ENCODE measurements at places on chromosomes 1 and 21.

DNA sequence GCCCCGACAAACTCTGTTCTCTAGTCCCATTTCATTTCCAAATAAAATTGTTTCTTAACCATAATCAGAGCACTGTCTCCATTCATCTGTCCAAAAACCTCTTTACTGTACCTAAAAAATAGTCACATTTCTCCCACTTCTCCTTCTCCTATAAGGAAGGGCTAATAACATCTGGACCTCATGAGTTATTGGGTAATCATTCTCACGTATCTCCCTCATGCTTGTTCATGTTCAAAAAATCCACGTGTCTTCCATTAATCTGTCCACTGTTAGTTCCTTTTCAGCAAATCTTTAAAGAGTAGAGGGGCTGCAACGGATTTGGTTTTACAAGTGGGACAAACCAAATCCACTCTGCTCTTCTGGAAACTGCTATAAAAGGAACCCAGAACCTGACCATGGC lies 1418.8 kb downstream of the MRPL39 start:
- no peak for DNase-seq

GRCh38 chr21:34923202-34923601 lies 125.9 kb downstream of the RUNX1 start:
- DNase-seq = no peak

DNA sequence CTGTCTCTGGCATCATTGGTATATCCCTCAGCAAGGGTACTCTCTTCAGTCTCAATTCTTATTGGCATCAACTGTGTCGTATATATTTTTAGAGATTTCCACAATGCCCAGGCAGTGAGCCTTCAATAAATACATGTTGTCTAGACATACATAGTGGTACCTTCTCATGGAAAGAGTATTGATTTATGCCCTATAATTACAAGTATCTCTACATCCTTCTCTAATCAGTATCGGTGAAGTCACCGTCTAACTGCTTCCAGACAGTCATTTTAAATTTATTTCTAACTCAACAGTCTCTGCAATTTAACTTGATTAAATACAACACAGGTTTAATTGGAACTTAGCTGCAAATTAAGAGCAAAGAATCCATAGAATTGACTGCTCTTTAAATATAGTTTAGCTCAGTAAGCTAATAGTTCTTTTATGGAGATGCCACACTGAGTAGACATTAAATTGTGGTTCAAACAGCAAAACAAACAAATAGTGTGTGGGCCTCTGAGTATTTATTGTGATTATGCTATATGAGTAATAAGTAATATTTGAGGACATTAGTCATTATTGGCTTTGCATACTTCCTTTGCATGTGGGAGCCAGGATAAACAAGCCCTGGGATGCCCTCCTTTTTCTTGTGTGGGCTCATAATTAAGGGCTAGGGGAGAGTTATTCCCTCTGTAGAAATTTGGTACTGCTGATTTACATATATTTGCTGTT lies 126.9 kb upstream of the DUSP10 start:
- DNase-seq = no peak

GRCh38 chr1:223761411-223761810 lies 49.1 kb downstream of the CAPN2 start:
- no peak for DNase-seq

- DNase-seq = no peak
These were observed 23.8 kb downstream of the CR1 start for GRCh38 chr1:207519505-207520399.

DNA sequence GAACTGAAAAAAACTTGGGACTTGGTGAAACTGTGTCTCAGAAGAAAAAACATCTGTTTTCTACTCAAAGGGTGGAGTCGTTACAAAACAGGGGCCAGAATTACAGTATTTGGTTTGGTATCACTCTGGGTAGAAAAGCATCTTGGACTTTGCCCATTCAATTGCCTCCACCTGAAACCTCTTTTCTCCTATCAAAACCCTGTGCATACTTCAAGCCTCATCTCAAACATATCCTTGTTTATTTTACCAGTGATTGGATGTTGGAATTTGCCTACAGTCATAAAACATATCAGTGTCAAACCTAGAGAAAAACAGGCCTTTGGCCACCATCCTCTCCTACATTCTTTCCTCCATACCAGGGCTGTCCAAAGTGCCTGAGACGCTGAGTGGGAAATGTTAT lies 281.5 kb downstream of the PLPP3 start:
- DNase-seq = no peak

Measured in epithelial cell of proximal tubule (primary cell).